ENCODE measurements at places on chromosomes 5 and 9.

DNA sequence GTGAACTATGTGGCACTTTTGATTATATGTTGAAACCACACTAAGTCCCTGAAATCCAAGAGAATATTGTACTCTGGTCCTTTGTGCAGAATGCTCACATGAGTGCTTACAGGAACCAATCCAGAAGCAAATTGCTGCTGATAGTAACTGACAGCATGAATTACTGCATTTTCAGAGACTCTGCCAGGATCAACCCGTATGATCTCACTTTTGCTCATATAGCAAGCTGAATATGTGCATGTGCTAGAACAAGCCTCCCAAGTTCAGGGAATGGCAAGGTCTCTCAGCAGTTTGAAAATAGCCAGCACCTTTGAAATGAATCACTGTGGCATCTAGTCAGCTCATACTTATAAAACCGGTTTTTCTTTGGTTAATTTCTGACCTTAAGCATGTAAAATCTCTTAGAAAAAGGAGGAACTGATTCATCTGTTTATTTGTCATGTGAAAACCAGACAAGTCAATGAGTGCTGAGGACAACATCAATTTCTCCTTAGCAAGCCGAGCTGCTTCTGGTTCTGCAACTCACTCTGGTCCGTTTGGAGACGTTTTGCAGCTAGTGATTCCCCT, 215.7 kb upstream of the ELL2 start:
- peak; percentile 98 for DNase-seq

DNA sequence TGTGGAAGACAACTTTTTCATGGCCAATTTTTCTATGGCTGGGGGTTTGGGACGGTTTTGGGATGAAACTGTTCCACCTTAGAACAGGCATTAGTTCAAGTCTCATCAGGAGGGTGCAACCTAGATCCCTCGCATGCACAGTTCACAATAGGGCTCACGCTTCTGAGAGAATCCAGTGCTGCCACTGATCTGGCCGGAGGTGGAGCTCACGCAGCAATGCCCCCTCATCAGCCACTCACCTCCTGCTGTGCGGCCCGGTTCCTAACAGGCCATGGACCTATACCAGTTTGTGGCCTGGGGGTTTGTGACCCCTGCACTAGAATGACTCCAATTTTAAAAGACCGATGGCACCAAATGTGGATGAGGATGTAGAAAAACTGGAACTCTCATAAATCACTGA, 127.2 kb upstream of the IER5L start:
- DNase-seq, result no peak

- no peak for DNase-seq
Measured at GRCh38 chr9:80843028-80843427, 846.3 kb downstream of the TLE1 start.

- no peak for DNase-seq
Measured at GRCh38 chr5:65072850-65073249, 304.1 kb downstream of the CWC27 start.

DNA sequence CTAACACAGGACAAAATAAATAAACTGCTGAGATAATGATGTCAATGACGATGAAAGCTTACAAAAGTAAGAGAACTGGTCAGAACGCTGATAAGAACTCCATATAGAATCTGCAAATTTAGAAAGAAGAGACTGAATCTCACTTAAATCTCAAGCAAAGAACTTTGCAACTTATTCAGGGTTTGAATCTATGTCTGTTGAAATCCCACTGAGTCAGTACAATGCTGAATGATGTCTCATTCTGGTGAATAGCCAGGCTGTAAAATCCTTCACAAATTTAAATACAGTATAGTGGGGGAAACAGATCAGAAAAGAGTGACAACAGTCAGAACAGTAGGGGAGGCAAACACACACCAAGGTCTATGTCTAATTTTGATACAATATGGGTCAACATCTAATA, 38.9 kb upstream of the NR3C1 start:
- peak; percentile 61 for DNase-seq

DNA sequence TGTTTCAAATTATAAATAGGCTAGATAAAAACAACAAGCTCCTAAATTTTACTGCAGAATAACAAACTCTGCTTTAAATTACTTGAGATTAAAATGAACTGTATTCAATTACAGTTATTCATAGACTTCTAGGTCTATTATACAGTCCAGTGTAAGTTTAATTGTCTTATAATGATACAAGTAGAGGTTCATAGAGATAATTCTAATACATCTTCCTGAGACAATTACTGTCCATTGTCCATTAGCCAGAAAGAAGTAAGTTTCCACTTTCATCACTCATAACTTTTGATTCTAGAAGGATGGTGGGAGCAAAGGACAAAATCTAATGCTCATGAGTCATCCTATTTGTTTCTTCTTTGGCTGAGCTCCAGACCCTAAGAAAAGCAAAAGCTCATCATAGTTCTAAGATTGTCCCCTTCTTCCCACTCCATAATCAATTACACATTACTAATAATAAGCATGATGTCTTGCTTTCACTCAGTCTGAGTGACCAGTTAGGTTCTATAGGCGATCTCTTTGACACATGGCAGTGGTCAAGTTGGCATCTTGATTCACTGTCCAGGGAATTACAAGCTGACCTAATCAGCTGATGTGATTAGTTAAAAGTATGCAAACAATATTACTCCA, 502.5 kb upstream of the IZUMO3 start:
- DNase-seq, result no peak

GRCh38 chr5:152676196-152676595, 271.1 kb upstream of the NMUR2 start:
- DNase-seq, result no peak

GRCh38 chr5:61346511-61346910, 14.5 kb downstream of the ZSWIM6 start:
- DNase-seq, result no peak

GRCh38 chr5:78747055-78747454, 98.5 kb upstream of the LHFPL2 start:
- DNase-seq, result no peak

DNA sequence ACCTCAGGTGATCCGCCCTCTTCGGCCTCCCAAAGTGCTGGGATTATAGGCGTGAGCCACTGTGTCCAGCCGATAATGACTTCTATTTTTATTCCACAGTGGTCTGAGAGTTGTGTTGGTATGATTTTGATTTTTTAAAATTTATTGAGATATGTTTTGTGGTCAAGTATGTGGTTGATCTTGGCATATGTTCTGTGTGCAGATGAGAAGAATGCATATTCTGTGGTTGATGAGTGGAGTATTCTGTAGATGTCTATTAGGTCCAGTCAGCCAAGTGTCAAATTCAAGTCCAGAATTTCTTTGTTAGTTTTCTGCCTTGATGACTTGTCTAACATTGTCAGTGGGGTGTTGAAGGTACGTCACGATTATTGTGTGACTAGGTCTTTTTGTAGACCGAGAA, 338.2 kb upstream of the TARS1 start:
- DNase-seq, result peak; percentile 36

DNA sequence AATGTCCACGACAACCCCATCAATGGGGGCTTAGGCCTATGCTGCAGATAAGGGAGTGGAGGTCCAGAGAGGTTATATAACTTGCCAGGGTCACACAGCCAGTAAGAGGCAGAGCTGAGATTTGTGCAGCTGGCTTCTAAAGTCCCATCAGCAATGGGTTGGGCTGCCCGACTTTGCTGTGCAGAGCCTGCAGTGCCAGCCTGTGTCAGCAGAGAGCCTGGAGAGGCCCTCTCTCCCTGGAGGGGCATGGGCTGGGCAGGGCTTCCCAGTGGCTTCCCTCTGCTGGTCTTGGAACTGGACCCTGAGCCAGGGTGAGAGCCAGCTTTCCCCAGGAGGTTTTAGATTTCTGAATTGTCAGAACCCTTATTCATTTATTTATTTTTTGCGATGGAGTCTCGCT, 77.2 kb upstream of the RAPGEF1 start:
- DNase-seq, result no peak

GRCh38 chr9:77725046-77725694, 77.0 kb upstream of the GNA14 start:
- no peak for DNase-seq

- DNase-seq, result no peak
Measured at GRCh38 chr5:177553671-177554429, 513 bp downstream of the FAM193B start.

DNA sequence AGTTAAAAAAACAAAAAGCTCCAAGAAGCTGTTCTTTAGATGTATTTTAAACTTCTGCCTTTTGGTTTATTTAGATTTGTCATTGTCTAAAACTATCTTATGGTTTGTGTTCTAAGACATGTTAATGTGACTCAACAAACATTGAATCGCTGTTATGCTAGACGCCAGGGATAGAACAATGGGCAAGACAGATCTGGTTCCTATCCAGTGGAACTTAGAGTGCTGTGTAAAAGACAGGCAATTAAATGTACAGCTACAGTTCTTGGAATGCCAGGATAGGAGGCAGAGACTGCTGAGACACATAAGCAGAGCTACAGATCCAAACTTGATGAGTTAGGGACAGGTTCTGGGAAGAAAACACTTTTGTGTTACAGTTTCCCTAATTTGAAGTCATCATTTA, 22.4 kb downstream of the LYRM7 start:
- peak; percentile 12 for DNase-seq

DNA sequence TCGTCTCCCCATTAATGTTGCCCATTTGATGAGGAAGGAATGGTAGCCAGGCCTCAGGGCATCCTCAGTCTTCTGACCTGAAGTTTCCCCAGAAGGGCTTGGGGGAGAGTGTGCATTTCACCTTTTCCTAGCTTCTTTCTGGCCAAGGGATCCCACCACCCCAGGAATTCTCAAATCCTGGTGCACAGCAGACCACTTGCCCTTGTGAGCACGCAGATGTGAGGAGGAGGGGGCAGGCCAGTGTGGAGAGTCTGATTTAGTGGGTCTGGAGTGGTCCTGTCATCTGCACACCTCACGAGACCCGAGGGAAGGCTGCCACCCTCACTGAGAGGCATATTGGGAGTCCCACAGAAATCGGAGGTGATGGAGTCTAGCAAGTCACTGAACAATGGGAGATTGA, 64.3 kb downstream of the CXXC5 start:
- no peak for DNase-seq

- peak; percentile 75 for DNase-seq
Measured at GRCh38 chr9:134324359-134325095, 1.7 kb upstream of the RXRA start.

DNA sequence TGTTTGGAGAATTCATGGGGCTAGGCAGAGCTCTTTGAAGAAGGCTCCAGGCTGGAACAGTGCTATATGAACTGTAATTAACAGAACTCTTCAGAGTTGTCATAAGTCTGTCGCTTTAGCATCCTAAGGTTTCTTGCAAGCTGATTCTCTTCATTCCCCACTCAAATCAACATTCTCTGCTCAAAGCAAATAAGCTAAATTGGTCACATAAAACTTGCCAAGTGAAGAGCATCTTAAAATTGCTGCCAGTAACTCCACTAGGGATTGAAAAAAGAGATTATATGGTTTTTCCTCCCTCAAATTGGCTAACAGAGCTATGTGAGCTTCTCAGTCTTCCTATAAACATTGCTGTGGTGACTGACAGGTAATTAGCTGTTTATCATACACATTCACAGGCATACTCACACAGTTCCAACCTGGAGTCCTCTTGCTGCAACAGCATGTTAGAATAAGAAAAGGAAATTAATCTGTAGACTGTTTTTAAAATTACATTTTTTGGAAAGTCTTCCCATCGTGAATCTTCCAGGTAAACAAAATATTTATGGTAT, 298.5 kb upstream of the ATP10B start:
- no peak for DNase-seq

DNA sequence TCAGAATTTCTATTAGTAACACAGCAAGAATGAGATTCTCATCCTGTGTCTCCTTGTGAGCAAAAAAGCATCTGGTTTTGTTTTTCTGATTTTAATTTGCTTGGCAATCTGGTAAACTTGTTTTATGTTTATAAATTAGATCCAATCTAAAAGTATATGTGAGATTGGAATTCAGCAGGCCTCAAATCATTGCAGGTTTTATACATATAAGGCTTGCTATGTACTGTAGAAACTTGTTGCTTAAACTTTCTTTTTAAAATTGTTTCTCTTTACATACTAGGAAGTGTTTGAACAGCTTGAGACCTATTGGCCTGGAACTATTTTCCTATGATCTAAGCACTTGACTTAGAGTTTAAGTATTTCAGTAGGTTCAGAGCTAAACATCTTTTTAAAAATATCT, 1037.8 kb downstream of the NR2F1-AS1 start:
- DNase-seq, result peak; percentile 50

DNA sequence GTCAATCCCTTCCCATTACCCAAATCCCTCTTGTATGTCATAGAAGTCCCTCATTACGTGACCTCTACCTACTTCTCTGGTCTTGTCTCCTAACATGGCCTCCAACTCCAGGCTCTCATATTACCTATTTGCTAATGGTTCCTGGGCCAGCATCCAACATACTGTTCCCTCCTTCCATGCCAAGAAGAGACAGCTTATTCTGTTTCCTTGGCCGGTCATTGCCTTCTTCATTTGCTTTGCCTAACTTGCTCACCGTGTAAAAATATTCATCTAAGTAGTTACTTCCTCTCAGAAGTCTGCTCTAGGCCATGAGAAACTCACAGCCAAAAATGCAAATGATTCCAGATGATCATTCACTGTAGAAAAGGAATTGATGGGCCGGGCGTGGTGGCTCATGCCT, 8.9 kb upstream of the IL6ST start:
- DNase-seq, result peak; percentile 79

DNA sequence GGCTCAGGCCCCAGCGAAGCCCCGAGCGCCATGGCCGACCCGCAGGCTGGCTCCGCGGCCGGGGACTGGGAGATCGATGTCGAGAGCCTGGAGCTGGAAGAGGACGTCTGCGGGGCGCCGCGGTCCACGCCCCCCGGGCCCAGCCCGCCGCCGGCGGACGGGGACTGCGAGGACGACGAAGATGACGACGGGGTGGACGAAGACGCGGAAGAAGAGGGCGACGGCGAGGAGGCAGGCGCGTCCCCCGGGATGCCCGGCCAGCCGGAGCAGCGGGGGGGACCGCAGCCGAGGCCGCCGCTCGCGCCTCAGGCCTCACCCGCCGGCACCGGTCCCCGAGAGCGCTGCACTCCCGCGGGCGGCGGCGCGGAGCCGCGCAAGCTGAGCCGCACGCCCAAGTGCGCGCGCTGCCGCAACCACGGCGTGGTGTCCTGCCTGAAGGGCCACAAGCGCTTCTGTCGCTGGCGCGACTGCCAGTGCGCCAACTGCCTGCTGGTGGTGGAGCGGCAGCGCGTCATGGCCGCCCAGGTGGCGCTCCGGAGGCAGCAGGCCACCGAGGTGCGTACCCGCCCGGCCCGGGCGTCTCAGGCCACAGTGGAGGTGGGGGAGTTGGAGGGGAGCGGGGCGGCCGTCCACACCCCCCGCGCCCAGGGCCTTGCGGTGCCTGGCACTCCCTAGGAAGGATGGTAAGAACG, 1.6 kb downstream of the DMRT2 start:
- DNase-seq, result no peak

DNA sequence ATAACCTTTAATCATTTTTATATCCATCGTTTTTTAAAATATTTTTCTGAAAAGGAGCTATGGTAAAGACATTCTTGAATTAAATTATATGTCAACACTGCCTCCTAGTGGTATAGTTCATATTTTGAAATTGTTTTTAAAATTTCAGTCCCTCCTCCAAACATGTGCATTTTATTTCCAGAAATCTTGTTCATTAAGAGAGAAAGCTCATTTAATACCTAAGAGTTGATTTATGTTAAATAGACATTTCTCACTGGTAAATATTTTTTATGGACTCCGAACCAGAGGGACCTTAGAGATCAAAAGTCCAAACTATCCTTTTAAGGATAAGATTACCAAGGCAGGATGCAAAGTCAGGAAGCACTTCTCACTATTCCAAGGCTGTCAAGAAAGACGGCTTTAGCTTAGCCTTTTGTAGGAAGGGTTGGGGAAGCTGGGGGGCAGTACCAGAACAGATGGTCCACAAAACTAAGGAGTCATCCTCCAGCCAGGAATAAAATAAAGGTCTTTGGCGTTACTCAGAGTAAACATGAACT, 21.6 kb downstream of the BHMT start:
- DNase-seq, result peak; percentile 63
